AG09309 (cell line): ENCODE measurements at places on chromosomes 5 and 9.

DNA sequence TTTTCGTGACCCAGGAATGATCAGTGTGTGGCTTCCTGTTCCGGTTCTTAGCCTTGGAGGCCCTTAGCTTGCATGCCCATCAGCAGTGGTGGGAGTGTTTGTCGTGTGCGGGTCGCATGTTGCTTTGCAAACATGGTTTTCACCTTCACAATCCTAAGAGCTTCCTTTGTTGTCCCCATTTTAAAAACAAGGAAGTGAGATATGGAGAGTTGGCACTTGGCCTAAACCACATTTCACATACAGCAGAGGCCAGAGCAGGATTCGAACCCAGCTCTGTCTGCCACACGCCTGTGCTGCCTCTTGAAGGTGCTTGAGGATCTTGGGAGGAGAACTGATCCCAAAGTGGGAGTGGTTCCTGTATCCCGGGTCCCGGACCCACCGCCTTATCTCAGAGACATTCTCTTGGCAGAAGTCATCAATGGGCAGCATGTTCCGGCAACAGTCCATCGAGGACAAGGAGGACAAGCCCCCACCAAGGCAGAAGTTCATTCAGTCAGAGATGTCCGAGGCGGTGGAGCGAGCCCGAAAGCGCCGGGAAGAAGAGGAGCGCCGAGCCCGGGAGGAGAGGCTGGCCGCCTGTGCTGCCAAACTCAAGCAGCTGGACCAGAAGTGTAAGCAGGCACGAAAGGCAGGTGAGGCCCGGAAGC, 38.2 kb upstream of the POMT1 start:
- no peak for DNase-seq

- DNase-seq: no peak
These were observed at the start of gene MSANTD3 for GRCh38 chr9:100426530-100427365. MSANTD3 (plus strand) TSS chr9:100427143; CDS start chr9:100441939, 14,796 bp downstream.

GRCh38 chr9:116806075-116806474, 119.0 kb downstream of the TRIM32 start:
- no peak for DNase-seq

- DNase-seq: peak; percentile 35
These were observed 34.2 kb downstream of the STC2 start for GRCh38 chr5:173293817-173294672.

DNA sequence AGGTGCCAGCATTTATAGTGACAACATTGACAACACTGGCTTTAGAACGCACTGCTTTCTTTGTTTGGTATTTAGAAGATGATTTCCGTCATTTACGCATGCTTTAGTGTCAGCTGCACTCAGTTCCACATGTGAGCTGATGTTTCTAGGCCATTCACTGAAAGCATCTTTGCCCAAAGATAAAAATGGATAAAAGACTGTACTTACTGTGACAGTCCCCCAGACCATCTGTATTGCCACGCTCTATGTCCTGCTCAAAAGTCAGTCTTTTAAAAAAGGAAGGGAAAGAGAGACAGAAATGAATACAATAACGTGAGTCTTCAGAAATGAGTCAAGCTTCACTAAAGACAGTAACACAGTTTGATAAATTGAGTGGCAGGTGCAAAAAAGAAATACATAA, 99.3 kb downstream of the SEMA6A start:
- DNase-seq: no peak

DNA sequence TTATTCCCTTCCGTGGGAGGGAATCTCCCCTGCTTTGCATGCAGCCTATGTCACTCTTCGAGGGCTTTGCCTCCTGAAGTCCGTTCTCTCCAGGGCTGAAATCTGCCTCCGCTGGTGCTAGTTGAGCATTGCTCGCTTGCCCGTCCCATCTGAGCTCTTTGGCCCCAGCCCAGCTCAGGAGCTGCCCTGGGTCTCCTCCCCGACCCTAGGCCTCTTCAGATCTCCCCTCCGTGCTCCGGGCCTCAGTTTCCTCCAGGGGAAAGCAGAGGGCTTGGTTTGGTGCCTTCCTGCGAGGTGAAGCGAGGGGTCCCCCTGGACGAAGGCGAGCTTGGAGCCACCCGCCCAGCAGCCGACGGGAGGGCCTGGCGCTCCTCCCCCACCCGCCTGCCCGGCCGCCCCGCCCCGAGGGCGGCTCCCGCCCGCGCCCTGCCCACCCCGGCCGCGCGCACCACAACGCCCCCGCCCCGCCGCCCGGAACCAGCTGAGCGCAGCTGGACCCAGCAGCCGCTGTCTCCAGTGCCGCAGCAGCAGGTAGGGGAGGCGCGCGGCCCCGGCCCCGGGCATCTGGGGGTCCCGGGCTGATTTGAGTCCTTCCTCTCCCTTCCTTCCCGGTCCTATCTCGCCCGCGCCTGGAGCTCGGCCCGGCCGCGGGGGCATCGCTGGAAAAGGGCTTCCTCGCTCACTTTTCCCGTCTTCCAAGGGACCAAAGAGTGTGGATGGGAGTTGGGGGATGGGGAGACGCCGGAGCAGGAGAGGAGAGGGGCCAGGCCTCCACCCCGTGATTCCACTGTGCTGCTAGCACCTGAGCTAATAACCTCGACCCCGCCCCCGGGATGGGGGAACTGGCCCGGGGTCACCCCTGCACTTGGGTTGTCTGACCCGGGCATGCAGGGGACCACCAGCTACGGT, at the start of gene GSN:
GSN (plus strand) TSS at position 474 of the 909 bp plus-strand sequence. CDS start 33,810 bp downstream, outside the sequence.
- no peak for DNase-seq

DNA sequence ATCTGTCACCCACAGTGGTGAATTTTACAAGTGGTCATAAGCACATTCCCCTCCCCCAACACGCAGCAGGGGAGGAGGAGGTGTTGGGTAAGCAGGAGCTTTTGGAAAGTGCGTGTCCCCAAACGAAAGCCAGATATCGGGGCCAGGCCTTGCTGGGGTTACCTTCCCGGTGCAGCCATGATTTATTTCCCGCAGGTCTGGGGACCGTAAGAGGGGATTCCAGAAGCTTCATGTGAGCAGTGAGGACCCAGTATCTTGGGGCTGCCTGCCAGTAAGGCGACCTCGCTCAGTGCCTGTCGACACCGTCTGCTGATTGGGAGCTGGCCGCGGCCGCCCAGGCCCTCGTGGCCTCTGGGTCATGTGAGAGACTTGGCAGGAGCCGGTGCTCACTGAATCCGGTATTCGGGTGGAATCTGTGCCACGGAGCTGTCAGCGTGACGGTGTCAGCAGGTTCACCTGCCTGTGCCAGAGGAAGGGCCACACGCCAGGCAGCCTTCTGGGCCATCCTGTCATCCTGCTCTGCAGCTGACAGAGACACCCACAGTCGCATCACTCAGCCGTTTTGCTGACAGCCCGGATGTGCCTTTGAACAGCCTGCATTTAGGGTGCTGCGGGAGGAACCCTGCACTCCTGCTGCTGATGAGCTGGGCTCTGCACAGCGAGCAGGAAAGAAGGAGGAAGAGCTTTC, 37.3 kb downstream of the SEC61B start:
- DNase-seq: no peak

GRCh38 chr5:172834415-172835289, 601 bp downstream of the ERGIC1 start:
- DNase-seq: no peak

GRCh38 chr5:175606409-175606808, 51.5 kb upstream of the HRH2 start:
- DNase-seq: no peak

GRCh38 chr5:84028093-84028492, 307.4 kb upstream of the HAPLN1 start:
- DNase-seq: peak; percentile 17
